ENCODE measurements at places on chromosomes 1 and 21. TPM values are rescaled to one million over a fixed set of nuclear protein-coding genes. Genes with fewer than 3 reads are reported as not detected.

The CRYBG2 gene
- total RNA-seq, result 5.6 TPM

The TRAPPC10 gene
- 24.3 TPM for total RNA-seq

The MFSD2A gene
- total RNA-seq, result 62.0 TPM

The SH2D2A gene
- total RNA-seq, result 12.1 TPM

The DISP3 gene
- total RNA-seq, result not detected

The LY9 gene
- total RNA-seq, result not detected

The TRNP1 gene
- 72.3 TPM for total RNA-seq

- no peak for DNase-seq
Observed at GRCh38 chr1:213457186-213457585, 406.1 kb downstream of the RPS6KC1 start.

DNA sequence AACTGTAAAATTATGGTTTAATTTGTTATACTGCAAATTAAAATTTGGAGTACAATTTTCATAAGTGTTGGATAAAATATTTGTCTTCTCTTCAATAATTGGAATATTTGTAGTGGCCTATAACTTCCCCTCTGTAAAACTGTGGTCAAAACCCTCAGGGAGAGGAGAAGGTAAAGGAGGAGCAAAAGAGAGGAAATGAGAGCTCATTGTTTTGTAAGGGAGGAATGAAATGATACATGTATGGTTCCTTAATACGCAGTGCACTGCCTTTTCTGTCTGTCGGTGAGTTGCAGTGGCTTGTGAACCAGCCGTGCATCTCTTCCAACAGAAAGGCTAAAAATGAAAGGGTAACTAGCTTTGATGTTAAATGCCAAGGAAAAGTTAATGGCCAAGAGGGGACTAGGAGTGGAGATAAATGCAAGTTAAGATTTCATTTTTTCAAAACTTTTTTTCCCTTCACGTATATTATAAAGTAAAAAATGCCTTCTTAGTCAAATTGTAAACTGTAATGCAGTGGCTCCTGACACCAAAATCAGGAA lies 26.4 kb downstream of the LRRC8D start:
- DNase-seq, result no peak

- DNase-seq, result no peak
Observed at GRCh38 chr1:32316903-32317277, 19.1 kb downstream of the MARCKSL1 start.

DNA sequence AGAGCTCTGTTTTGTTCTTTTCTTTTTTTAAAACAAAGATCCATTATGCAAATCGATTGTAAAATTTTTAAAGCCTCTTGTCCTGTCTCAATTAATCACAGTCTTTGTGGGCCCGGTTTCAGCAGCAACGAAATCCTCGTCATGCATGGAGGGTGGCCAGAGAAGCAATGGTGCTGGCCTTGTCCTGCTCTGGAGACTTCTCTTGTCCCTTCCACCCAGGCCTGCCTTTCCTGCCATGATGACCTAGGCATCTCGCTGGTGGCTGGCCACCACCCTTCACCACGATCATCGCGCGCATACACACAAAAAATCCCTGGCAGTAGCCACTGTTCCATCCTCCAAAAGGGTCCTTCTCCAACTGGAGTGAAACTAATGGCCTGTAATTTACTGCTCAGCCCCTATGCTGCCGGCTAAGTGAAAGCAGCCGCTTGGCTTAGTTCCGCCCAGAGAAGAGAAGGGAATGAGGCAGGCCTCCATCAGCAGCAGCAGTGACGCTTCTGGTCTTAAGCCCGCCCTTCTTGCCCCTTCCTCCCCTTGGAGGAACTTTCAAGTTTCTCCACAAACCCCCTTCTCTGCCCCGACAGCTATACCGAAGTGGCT lies 309.5 kb downstream of the NPHP4 start:
- no peak for DNase-seq

GRCh38 chr1:193077991-193078390 lies 18.6 kb downstream of the RO60 start:
- DNase-seq, result peak; percentile 6

DNA sequence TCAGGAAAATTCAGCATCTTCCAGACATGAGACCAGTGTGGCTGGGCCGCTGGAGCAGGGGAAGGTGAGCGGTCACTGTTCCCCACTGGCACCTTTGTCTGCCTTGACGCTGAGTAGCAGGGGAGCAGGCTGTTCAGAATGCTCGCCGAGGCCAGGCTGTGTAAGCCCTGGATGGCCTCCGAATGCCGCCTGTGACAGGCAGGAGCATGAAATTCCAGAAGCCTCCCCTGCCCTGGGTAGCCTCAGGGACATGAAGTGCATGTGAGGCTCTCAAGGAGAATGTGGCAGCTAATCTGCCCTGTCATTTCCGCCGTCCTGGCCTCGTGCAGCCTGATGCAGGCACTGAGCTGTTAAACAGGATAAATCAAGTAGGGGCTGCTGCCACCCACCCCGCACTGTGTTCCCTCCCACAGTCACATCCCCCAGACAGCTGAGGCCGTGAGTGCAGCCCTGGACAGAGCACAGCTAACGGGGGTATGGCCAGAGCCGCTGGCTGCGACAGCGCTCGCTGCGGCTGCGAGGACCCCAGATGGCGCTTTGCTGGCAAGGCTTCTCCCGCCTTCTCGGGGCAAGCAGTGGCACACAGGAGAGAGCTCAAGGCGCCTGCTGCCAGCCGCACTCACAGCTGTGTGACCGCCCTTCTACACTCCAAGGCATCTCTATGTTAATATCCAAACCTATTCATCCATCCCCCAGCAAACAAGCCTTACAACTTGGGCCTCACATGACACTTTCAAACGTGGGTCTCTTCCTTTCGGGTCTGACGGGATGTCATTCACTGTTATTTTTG lies 105.0 kb upstream of the COL6A1 start:
- DNase-seq, result no peak

GRCh38 chr1:69739251-69739605 lies 171.5 kb downstream of the LRRC7 start:
- DNase-seq, result no peak

- DNase-seq, result no peak
Observed at GRCh38 chr21:17462276-17462981, 50.4 kb upstream of the CXADR start.

- no peak for DNase-seq
Observed at GRCh38 chr1:21818656-21819055, 6.6 kb downstream of the LDLRAD2 start.

GRCh38 chr1:53270107-53270506 lies 31.8 kb upstream of the MAGOH start:
- no peak for DNase-seq

DNA sequence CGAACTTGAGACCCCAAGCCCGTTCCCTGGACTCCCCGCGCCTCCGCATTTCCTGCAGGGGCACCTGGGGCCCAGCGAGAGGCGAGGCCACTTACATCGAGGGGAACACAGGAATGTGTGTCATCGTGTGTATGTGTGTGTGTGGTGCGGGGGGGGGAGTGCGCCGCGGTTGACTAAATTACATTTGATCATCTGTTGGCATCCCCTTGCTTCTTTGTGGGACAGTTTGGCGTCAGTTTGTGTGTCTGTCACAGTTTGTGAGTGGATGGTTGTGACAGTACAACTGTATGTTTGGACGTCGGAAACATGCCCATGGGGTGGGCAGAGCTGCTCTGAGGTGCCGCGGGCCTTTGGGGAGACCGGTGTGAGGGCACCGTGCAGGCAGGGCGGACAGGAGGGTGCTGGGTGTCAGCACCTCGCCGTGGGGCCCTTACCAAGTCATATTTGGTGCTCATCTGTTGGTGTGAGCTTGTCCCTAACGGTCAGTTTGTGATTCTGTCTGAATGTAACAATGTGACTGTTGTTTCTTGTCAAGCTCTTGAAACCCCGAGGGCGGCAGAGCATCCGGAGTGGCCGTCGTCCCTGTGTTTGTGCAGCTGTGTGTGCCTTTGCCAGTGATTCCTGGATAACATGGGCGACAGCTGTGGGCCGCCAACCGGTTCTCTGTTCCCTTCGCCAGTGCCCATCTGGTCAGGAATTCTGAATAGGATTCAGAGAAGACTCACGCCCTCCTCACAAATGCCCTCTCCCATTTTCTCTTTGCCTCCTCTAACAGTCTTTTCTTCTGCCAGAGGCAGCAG lies 899 bp downstream of the OPRD1 start:
- DNase-seq, result peak; percentile 25
